Amniotic epithelial cell (primary cell): ENCODE measurements at places on chromosomes 12 and 14.
A peak's percentile ranks its signal among the peaks of the same experiment; 100 is the strongest.

DNA sequence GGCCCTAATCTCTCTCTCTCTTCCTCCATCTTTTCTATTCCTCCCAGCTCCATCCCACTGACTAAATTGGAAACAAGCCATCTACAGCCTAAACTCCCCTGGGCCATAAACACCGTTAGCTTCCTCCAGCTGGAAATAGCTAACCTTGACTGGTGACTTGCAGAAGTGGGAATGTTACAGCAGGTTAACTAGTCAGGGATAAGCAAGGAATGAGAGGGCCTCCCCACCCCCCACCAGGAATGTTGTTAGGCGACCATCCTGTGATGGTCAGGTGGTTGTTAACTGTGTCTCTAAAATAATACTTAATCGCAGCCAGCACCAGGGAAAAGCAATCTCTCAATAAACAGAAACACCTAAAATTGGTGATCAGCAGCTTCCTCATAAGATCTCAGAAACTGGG is 40.8 kb downstream of the MIS18BP1 start:
- no peak for DNase-seq

DNA sequence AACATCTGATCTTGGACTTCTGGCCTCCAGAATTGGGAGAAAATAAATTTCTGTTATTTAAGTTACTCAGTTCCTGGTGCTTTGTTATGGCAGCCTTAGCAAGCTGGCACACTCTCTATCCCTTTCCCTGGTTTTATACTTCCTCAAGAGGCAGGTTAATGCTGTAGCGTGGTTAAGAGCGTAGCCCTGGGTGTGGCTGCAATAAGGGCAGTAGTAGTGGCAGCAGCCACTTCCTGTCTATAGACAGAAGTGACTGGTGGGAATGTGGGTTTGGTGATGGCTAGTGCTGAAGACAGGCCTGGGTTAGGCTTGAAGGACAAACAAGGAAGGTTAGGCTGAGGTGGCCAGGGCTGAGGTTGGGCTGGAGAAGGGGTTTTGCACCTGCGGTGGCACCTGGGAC is 3.6 kb upstream of the LGALS3 start:
- DNase-seq = no peak

- DNase-seq = no peak
Measured at GRCh38 chr14:75109877-75110276, 17.0 kb downstream of the NEK9 start.

- DNase-seq = no peak
Measured at GRCh38 chr12:63129927-63130326, 21.1 kb downstream of the AVPR1A start.

GRCh38 chr14:48974994-48975393 is 611.2 kb downstream of the RPS29 start:
- no peak for DNase-seq

GRCh38 chr14:51925980-51926379 is 63.4 kb upstream of the RTRAF start:
- DNase-seq = no peak

DNA sequence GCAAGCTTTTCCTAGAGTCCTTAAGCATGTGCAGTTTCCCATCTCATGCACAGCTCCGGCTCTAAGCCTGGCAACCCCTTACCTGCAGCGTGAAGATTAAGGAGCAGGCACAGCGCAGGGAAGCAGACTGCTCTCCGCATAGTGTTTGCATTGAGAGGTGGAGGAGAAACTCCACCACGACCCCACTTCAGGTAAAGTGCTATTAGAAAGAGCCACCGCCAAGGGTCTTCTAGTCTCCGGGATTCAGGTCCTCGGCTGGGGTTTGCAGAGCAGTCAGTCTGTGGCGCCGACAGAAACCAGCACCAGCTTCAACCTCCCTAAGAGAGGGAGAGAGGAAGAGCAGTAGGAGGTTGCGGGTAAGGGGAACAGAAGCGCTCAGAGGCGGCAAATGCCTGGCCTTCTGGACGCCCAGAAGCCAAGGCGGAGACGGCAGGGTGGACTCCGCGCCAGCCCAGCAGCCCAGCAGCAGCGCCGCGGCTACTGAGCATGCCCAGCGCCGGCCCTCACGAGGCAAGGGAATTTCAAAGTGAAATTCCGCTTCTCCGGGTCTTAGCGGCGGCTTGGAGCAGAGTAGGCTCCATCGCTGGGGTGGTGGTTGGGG is at the start of gene PTPRR:
Gene PTPRR, minus strand, starts transcription at position 488 of the 601 bp plus-strand sequence. Its CDS starts 348 bp downstream, at position 140.
- no peak for DNase-seq

GRCh38 chr12:59383079-59383822 is 212.6 kb upstream of the SLC16A7 start:
- peak; percentile 90 for DNase-seq
